ENCODE measurements at places on chromosomes 7 and 10.

DNA sequence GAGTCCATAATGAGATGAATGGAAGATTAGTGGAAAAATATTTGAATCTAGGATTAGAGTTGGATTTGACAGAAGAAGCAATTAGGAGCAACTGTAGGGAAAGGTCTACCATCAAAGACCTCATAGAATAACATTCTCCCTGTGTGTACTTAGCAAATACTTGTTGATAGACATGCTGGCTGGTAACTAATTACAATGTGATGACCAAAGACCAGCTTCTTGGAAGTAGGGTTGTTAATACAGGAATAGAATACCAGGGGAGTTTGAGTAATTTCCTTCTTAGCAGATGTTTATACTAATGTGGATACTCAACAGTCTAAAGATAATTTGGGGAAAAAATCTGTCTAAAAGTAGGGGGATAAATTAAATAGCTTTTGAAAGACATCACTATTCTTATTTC, 357.5 kb upstream of the BMPER start:
- no peak for DNase-seq

GRCh38 chr7:138770904-138771303, 26.9 kb upstream of the TMEM213 start:
- DNase-seq: no peak

DNA sequence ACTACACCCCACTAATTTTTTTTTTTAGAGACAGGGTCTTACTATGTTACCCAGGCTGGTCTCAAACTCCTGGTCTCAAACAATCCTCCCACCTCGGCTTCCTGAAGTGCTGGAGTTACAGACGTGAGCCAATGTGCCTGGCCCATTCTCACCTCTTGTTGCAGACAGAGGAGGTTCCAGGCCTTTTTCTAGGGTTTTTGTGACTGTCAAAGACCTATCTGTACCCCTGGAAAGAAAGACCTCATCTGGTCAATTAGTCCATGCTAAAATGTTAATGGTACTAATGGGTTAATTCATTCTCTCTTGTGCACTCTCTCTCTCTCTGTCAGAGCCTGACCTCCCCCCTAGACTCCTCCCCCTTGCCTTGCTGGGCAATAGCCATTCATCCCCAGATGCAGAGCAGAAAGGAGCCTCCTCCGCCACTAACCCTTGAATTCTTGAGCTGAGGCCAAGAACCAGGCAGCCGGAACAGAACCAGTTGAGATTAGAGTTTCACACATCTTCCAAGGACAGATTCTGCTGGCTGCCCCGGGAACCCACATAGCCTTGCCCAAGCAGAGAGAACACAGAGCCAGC, 209.7 kb downstream of the SKIDA1 start:
- no peak for DNase-seq

DNA sequence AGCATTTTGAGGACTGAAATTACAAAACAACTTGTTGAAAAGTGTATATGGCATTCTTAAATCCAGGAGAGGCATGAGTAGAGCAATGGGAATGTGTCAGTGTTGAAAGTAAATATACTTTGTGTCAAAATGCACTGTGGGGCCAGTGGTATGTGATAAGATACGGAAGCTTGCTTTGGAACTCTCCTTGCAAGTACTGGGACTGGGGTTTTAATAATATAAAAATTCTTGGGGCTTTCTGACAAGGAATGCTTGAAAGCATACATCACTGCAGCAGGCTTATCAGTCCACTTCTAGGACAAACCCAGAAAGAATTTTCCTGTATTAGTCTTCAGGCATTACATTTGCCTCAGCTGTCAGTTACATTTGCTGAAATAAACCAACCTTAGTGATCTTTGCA, 472.8 kb upstream of the FZD8 start:
- no peak for DNase-seq

DNA sequence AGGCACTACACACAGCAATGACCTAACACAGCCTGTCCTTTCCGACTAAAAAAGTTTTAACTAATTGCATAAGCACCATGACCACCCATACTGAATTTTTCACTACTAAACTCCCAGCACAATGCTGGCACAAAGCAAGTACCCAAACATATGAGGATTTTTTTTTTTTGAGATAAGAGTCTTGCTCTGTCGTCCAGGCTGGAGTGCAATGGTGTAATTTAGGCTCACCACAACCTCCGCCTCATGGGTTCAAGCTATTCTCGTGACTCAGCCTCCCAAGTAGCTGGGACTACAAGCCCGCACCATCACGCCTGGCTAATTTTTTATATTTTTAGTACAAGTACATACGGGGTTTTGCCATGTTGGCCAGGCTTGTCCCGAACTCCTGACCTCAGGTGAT, 5.1 kb downstream of the UBE2H start:
- DNase-seq: no peak

DNA sequence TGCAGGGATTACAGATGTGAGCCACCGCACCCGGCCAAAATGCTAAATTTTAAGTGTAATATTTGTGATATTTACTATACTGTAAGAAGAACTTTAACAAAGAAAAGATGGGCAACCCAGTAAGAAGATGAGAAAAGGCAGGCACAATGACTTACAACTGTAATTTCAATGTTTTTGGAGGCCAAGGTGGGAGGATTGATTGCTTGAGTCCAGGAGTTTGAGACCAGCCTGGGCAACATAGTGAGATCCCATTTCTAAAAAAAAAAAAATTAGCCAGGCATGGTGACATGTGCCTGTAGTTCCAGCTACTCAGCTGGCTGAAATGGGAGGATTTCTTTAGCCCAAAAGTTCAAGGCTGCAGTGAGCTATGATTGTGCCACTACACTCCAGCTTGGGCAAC, 11.7 kb upstream of the GATAD1 start:
- DNase-seq: no peak

DNA sequence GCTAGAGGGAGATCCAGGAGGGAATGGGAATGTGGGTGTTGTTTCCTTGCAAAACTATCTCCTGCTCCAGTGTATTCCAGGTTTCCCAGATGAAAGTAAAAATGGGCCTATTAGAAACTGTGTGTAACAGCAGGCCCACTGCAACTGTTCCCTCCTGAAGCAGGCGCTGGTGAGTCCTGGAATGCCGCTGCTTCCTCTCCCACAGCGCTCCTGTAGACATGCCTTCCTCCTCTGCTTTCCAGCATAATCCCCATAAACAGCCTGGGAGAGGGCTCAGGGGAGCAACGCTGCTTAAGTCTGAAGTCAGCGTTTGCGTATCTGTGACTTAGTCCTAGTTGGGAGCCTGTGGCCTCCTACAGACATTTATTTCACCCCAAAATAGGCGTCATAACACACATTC, 551.0 kb upstream of the FOXK1 start:
- no peak for DNase-seq

- DNase-seq: peak; percentile 57
Observed at GRCh38 chr10:1048349-1048731, 579 bp downstream of the IDI1 start.

DNA sequence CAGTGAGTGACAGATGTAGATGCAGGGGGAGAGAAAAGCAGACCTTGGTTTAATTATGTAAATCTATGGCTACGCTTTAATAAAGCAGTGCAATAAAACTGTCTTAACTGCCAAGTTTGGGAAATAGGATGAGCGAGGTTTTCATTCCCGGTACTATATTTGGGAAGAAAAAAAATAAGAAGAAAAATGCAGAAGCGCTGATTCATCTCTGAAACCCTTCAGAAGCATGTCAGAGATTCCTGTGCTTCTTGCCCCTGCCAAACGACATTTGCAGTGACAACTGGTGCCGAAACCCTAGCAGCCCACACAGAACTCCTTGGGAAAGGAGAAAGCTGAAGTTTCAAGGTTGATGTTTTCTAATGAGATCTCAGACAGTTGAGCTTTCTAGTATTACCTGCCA, 380.7 kb downstream of the REEP3 start:
- DNase-seq: no peak

- DNase-seq: no peak
Observed at GRCh38 chr10:103127241-103127640, 65.8 kb downstream of the NT5C2 start.

GRCh38 chr7:69735582-69735981, 137.3 kb downstream of the AUTS2 start:
- DNase-seq: no peak
